ENCODE measurements at places on chromosomes 5 and 9.
A peak's percentile ranks its signal among the peaks of the same experiment; 100 is the strongest.

DNA sequence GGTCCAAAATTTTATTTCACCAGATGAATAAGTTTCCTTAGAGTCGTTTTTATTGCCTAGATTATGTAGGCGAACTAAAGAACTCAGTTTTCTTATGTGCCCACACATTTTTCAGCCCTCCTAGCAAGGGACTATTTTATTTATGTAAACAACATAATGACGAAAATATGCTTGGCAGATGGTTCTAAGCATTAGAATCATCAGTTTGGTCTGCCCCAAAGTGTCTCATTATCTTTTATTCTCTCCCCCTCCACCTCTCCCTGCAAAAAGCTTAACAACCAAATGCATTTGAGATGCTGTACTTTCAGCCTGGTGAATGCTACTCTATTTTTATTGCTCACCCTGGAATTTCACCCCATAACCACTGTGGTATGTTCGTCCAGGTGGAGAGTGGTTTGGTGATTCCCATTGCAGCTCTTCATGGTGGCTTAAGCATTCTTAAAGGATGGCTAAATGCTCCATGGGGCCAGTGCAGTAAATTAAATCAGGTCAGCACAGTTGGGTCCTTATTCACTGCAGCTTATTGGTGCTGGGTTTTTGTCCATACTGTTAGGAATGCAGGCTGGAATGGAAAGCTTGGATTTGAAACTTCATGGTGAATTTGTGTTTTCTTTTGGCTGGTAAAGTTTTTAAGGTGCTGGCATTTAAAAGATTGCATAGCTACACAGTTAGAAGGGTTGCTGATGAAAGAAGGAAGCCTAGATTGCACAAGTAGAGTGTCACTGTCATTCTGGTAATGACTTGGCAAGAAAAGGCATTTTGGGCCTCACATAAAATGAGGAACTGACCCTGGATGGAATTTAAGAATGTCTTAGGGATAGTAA, 39.2 kb downstream of the TLE4 start:
- DNase-seq, result peak; percentile 92

GRCh38 chr5:163339148-163339547, 98.2 kb upstream of the CCNG1 start:
- DNase-seq, result no peak

- no peak for DNase-seq
These were observed 17.0 kb upstream of the TDRD7 start for GRCh38 chr9:97394881-97395280.

DNA sequence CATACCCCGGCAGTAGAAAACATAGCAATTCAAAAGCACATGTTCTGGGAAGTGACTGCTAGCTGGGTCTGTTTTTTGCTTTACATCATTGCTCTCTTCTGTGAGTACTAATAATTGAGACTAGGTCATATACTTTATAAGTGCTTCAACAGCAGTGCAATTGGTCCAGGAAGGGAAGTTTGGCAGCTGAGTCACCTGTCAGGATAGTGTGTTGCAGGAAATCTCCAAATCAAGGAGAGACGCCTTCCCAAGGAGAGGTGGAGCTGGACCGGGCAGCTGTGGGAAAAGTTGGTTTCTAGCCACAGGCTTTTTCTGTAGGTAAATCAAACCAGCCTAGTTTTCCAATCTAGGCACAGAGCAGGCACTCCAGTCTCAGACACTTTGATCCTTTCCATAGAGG, 330.1 kb downstream of the ENC1 start:
- DNase-seq, result peak; percentile 71

GRCh38 chr9:95030920-95031642, 286.4 kb downstream of the FANCC start:
- no peak for DNase-seq

GRCh38 chr5:85670417-85670816, 947.3 kb upstream of the COX7C start:
- DNase-seq, result no peak

DNA sequence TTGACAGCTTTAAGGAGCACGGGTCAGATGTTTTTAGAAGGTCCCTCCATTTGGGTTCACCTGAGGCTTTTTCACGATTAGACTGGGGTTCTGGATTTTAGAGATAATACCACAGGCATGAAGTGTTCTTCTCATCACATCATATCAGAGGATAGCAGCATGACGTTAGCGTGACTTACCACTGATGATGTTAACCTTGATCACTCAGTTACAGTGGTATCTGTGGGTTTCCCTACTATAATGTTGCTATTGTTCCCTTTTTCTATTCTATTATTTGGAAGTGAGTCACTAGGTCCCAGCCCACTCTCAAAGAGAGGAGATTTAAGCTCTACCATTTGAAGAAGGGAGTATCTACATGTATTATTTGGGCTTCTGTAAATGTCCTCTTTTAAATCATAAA, 300.0 kb downstream of the MAST4 start:
- DNase-seq, result peak; percentile 76

DNA sequence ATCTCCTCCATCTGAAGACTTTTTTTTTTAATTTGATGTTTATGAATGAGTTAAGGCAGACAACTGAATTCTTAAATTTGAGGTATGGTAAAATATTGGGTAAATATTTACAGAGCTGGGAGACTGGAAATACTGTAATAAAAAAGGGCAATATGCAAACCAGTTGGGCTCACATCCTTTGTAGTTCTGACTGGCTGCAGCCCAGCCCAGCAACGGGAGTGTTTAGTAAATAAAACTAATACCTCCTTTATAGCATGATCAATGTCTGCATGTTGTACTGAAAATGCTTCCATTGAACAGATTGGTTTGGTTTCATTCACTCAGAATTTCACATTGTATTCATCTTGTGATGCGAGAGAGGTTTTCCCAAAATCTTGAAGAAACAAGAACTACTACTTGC, 365.0 kb downstream of the DMRT2 start:
- no peak for DNase-seq

DNA sequence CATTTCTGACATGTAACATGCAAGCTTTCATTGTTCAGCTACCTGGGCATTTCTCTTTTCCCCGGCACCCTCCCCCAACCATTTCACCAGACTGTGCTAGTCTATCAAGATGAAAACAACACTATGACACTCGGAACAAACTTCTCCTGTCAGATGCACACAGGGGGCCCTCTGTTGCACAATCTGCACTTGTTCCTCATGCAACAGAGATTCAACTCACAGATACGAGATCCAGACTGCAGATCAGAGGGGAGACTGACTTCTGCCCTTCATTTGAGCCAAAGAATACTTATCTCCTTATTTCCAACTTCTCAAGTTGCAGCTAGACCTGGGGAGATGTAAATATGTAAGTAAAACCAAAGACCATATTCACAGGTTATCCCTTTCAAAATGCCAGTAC, 15.7 kb upstream of the FST start:
- DNase-seq, result no peak

GRCh38 chr5:72476721-72477120, 30.5 kb downstream of the ZNF366 start:
- DNase-seq, result no peak

DNA sequence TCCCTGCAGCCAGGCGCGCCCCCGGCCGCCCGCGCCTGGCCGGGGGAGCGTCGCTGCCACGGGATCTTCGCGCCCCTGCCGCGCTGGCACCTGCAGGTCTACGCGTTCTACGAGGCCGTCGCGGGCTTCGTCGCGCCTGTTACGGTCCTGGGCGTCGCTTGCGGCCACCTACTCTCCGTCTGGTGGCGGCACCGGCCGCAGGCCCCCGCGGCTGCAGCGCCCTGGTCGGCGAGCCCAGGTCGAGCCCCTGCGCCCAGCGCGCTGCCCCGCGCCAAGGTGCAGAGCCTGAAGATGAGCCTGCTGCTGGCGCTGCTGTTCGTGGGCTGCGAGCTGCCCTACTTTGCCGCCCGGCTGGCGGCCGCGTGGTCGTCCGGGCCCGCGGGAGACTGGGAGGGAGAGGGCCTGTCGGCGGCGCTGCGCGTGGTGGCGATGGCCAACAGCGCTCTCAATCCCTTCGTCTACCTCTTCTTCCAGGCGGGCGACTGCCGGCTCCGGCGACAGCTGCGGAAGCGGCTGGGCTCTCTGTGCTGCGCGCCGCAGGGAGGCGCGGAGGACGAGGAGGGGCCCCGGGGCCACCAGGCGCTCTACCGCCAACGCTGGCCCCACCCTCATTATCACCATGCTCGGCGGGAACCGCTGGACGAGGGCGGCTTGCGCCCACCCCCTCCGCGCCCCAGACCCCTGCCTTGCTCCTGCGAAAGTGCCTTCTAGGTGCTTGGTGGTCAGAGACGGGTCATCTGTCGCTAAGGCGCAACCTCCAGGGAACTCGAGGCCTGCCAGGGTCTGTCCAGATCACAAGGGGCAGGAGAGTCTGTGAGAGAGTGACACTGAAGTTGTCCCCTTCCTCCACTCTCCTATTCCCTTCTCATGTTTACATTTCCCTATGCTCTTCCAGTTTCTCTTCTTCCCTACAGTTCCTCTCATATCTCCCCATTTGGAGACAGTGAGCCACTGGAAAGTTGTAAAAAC, 1.3 kb downstream of the GPR150 start:
- DNase-seq, result peak; percentile 33

DNA sequence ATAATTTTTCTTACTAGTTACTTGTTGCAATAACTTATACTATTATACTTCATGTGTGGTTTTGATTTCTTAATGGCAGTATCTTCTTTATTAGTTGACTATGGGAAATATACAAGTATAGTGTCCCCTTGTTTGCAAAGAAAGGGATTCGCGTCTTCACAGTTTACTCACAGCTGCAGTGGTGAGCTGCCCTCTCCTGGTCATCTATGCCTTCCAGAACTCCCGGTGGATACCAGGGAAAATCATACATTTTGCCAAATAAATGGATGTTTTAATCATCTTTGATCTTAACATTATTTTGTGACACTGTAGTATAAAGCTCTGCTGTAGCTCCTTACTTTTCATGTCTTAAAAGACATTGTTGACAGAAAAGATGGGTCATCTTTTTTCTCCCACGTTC, 142.0 kb downstream of the ZCCHC7 start:
- peak; percentile 53 for DNase-seq

DNA sequence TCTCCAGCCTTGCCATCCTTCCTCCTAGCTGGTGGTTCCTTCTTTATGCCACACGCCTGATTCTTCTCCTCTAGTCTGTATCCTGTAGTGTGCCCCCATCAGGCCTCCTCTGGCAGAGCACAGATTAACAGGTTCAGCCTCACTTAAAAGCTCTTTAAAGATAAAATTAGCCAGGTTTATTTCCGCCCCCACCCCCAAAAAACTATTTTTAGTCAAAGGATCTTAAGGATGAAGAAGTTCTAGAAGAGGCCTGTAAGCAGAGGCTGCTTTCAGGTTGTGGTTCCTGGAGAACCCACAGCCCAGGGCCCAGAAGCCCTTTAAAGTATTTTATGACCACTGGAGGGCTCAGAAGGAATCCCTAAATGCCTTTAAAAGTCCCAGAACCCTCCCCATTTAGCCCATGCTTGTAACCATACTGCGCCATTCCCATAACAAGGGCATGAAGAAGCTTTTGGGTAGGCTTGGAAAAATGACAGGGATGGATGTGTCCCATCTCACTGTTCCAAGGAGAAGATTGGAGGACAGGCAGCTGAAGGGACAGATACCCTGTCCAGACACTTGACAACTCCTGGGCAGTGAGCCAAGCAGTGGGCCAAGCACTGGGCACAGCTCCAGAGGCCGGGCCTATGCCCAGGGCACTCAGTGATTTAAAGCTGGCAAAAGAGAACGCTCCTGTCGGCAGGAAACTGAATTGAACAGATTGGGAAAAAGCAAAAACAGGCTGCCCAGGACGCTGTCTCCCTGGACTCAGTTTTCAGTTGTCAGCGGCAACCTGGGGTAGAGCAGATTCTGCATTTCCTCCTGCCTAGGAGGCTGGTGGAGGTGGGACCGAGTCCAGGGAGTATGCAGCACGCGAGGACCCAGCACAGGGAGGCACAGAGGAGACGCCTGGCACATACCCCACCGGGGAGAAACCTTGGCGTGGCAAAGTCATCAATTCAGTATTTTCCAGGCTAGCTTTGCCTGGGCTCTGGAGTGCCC, 106.3 kb upstream of the SSBP2 start:
- DNase-seq, result peak; percentile 28

DNA sequence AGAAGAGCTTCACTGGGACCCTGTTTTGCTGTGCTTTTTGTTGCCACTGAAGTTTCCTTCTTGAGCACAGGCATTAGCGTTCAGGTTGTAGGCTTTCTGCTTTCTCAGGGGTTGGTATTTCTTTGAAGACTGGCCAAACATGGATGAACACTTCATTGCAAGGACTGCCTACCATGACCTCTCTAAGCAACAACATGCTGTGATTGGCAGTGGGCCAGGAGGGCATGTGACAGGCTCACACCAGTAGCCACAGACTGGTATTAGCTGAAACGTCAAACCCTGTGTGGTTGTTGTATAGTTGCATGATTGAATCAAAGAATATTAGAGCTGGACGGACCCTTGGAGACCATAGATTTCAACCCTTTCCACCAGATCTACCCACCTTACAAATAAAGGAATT, 20.0 kb upstream of the MLANA start:
- no peak for DNase-seq

- peak; percentile 62 for DNase-seq
These were observed 202.5 kb downstream of the MEF2C start for GRCh38 chr5:88680253-88681132.

GRCh38 chr9:113355040-113355596, 5.8 kb downstream of the BSPRY start:
- peak; percentile 54 for DNase-seq

DNA sequence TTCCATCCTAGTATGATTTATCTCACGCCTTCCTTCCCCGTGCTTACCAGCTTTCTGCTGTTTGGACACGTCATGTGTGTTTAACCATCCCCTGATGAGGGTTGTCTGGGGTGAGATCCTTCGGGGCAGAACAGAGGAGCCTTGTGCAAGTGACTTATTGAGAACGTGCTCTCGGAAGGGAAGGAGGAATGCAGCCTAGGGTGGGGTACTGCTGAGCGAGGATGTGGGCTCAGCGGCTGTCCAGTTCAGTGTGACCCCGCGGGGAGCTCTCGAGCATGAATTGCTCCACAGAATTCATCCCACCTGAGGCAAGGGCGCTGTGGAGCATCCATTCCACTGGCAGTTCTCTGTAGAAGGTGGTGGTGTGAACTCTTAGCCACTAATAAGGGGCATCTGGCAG, 4.0 kb downstream of the MYOZ3 start:
- DNase-seq, result no peak

- DNase-seq, result no peak
These were observed 31.2 kb downstream of the NR3C1 start for GRCh38 chr5:143372187-143372829.

GRCh38 chr5:52015760-52016159, 632.5 kb downstream of the ISL1 start:
- no peak for DNase-seq

DNA sequence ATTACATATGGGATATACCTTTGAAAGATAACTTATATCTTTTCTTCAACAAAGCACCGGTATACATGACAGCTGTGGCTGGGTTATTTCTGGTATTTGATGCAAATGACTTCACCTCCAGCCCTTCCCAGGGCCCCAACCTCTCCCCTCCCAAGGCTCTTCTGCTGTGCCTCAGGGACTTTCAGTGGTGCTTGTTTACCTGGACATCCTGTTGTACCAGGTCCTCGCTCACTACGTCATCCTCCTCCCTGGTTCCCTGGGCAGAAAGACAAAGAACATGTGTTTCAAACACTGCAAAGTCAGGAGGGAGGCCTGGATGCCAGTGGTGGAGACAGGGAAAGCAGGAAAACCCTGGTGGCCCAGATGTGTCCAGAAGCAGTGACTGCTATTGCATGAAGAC, 23.4 kb downstream of the ANXA6 start:
- no peak for DNase-seq
